ENCODE measurements at places on chromosomes 3 and 15.
A peak's percentile ranks its signal among the peaks of the same experiment; 100 is the strongest.

DNA sequence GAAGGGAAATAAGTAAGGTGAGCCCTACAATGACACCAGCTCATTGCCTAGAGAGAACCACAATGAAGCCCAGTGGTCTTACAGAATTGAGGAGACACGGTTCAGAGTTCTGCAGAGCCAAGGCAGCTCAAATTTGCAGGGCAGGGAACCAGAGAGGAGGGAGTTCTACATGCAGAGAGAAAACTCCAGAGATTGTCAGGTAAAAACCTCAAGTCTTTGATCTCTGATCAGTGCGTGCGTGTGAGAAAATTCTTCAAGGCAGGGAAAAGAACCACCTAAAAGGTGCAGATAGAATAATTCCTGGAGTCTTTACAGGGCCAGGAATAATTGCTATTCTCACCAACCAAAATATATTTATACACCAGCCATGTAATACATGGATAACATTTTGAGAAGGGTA lies 88.0 kb upstream of the SNRK start:
- DNase-seq: no peak

DNA sequence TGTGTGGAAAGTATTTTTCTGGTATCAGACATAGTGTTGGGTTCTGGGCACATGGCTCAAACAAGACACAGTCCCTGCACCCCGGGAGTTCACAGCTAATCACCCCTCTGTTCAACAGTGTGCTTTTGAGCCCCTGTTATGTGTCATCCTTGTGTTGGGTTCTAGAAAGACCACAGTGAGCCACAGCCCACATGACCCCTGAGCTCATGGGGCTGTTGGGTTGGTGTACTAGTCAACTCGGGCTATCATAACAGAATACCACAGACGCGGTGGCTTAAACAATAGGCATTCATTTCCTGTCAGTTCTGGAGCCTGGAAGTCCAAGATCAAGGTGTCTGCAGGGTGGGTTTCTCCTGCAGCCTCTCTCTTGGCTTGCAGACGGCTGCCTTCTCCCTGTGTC lies 100.0 kb downstream of the DNAJB8 start:
- DNase-seq: no peak

DNA sequence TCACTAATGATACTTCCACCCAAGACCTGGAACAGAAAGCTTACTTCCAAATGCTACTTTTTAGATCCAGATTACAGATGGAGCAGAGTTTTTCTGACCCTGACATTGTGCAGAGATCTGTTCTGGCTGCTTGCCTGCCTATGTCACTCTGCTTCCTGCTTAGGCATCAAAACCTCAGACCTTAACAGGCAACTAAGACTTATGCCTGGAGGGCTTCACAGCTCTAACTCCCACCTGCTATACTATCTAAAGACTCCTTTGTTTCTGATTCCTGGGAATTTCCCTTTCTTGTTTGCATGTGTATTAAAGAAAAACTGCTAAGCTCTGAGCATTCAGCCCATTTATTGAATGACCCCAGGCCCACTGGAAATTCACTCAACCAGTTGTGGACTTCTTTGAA lies 157.4 kb upstream of the NPHP3 start:
- DNase-seq: no peak

- no peak for DNase-seq
Measured at GRCh38 chr3:89227634-89228033, 120.2 kb downstream of the EPHA3 start.

DNA sequence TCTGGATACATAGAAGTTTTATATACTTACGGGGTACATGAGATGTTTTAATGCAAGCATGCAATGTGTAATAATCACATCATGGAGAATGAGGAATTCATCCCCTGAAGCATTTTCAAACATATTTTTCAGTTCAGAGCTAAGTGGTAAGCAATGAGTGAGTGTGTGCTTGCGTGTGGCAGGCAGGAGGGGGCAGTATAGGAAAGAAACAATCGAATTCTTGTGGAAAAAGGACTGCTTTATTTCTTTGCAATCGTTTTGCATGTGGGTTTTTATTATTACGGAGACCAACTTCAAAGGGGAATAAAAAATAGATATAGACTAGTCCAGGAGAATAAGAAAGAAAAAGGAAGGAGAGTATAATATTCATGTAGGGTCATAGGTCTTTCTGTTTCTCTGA lies 271.6 kb downstream of the CHL1 start:
- DNase-seq: no peak

- DNase-seq: no peak
Measured at GRCh38 chr15:75836959-75837334, 6.3 kb upstream of the UBE2Q2 start.

DNA sequence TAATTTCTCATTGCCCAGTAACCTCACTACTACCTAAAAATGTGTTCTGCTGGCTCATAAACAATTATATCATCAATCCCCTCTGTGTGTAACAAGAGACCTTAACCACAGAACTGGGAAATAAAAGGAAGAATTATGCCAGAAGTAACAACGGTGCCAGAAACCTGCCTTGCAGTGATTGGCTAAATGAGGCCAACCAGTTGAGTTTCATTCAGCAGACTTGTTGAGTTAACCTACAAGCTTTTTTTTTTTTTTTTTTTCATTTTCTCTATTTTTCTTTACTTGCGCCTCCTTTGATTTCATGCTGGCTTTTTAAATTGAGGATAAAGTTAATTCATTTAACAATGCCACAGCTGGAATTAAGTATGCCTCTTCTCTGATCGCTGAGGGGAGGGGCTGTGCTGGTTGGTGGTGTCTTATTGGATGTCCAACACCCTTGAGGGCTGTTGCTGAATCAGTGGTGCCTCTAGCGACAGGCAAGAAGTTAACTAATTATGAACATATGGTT lies 30.0 kb upstream of the GMNC start:
- no peak for DNase-seq

DNA sequence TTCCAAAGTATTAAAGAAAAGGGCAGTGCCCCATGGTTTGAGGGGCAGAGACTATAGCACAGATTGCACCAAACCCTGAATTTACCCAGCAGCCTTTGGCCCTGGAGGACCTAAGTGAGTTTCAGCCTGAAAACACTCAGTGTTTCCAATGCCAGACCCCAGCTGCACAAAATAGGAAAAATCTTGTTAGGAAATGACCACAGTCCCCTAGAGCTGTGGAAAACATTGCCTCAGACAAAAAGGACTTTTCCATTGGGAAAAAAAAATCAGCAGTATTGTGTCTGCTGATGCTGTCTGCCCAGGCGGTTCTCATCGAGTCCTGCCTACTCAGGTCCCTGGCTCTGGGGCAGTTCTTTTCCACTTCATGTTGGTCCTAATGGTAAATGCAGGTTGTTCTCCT lies 121.7 kb upstream of the DLG1 start:
- DNase-seq: no peak

DNA sequence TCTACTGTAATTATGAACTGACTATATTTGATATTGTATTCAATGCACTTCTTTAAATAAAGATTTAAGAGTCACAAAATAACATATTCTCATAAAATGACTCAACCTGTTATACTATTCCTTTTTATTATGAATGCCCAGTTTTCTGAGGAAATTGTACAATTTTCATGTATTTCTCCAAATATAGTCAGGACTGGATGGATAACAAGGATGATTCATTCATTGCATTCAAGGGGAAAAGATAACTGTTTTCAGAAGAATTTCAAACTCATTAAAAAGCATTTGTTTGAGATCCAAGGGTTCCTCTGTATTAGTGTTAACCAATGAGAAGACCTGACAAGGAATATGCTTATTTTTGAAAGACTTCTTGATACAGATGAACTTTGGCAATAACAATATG lies 163.7 kb downstream of the MEIS2 start:
- DNase-seq: no peak

DNA sequence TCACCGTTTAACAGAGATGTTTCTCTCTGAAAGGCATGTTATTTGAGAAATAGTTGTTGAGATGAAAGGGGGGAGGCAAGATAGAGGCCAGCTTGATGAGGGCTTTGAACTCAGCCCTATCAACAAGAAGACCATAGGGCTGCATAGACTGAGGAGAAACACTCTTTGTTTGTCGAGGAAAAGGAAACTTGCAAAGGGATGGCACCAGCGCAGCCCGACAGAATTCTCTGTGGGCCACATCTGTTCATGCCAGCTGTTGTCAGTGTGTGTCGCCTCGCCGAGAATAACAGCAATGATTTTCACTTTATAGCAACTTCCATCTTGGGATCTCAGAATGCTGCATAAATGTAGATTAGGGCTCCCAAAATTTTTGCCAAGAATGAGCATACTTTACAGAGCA lies 478.3 kb upstream of the TPRG1 start:
- no peak for DNase-seq

GRCh38 chr3:136042608-136043221 lies 77.2 kb downstream of the PPP2R3A start:
- no peak for DNase-seq

DNA sequence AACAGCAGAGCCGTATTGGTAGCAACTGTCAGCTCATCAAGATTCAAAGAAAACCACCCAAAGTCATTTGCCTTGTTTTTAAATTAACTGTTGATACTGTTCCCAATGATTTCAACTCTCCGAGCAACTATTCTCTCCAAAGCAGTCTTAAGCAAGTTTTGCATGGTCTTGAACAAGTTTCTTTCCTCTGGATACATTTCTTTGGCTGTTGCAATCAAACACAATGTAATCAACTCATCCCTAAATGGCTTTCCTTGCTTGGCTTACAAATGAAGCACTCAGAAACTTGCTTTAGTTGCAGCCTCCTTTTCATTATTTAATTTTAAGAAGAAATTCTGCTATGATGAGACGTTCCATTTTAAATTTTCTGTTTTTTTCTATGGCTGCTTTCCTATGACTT lies 15.5 kb upstream of the MUC13 start:
- no peak for DNase-seq

GRCh38 chr3:19284974-19285373 lies 136.7 kb downstream of the KCNH8 start:
- DNase-seq: no peak

GRCh38 chr15:62352817-62353216 lies 187.7 kb upstream of the C2CD4B start:
- no peak for DNase-seq

- no peak for DNase-seq
Measured at GRCh38 chr3:194540274-194540905, 53.6 kb upstream of the ATP13A3 start.

GRCh38 chr3:188053036-188053340 lies 101.0 kb upstream of the LPP start:
- DNase-seq: no peak

DNA sequence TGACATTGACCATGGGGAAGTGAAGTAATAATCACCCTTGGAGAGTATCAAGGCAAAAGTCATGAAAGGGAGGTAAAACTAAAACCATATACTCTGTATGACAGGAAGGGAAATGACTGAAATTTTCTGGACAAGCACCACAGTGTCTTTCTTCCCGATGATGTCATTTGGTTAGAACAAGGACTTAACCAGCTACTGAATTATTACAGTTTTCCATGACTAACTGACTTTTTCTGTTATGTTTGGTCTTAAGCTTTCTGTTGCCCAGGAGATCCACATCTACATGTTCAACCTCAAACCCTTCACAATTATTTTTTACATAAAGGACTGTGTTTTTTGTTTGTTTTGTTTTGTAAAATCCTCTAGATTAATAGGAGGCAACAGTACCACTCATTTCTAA lies 191.9 kb upstream of the IL12A start:
- DNase-seq: no peak

GRCh38 chr3:13546667-13547171 lies 2.2 kb upstream of the FBLN2 start:
- DNase-seq: peak; percentile 57

Measured in uterus (tissue), 4 donors.